Fibroblast of lung (primary cell): ENCODE measurements at places on chromosomes 1 and 21. TPM values are rescaled to one million over a fixed set of nuclear protein-coding genes. Genes with fewer than 3 reads are reported as not detected.

DNA sequence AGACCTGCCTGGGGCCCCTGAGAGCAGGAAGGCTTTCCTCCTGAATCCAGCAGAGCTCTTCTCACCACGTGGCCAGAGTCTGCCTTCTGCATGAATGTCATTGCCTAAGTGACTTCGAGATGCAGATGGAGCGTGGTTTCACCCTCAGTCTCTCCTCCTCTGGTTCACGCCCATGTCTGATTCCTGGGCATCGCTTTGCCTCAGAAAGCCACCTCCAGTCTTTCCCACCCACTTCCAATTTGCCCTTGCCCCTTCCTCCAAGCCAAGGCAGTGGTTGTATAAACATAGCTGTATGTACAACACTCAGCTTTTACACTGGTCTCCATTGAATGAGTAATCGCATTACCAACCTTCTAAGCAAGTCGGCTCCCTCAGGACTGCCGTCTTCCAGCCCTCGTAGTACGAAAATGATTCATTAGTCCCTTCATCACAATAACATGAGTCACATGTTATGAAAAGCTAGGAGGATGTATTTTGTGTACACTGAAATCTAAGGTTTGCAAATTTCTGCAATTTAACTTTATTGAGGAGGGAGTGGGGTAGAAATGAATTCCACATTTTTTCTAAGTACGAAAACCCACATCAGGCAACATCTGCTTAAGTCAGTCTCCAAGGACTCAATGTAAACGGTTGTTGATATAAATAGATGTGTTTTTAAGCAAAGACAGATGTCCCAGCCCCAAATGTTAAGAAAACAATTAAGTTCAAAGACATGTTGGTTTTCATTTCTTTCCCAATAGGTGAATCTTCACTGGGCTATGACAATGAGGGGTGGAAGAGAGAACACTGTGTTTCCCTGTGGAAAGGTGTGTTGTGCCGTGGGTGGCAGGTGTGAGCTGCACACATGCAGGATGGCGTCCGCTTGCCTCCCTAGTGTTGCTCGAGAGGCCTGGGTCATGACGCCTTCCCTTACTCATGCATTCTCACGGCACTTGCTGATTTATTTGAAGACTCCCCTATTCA, 32.3 kb upstream of the ETS2 start:
- DNase-seq: peak; percentile 97

DNA sequence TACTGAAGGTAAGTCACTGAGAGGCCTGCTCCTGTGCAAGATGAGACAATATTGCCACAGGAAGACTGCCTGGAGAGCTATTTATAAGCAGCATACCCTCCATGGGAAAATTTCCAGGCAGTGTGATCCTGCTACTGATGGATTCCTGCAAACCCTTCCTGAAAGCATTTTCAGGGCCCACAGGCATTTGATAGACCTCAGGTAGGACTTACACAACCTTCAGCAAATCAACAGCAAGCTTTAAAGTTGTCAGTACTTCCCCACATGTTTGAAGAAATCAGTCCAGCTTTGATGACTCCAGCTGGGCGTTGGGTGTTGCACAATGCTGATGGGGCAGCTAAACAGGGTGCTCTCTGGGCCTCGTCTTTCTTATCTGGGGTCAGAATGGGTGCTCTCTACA, 108.8 kb downstream of the PLXNA2 start:
- peak; percentile 33 for DNase-seq

- peak; percentile 36 for DNase-seq
Measured at GRCh38 chr1:15128520-15129313, 24.8 kb upstream of the TMEM51 start.

GRCh38 chr1:85700422-85700821, 7.8 kb downstream of the ZNHIT6 start:
- DNase-seq: no peak

DNA sequence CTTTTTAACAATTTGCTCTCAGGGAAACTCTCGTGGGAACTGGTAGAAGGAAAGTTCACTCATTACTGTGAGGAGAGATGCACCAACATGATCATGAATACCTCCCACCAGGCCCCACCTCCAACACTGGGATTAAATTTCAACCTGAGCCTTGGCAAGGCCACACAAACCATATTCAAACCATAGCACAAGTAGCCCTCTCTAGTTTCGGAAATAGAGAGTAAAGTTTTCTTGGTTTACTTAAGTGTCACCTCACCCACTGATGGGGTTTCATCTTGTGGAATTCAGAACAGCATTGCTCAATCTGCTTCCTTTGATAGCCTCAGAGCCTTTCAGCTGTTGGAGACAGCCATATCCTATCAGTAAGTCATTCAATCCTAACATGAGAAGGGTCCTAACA, 25.5 kb upstream of the CCSAP start:
- no peak for DNase-seq

DNA sequence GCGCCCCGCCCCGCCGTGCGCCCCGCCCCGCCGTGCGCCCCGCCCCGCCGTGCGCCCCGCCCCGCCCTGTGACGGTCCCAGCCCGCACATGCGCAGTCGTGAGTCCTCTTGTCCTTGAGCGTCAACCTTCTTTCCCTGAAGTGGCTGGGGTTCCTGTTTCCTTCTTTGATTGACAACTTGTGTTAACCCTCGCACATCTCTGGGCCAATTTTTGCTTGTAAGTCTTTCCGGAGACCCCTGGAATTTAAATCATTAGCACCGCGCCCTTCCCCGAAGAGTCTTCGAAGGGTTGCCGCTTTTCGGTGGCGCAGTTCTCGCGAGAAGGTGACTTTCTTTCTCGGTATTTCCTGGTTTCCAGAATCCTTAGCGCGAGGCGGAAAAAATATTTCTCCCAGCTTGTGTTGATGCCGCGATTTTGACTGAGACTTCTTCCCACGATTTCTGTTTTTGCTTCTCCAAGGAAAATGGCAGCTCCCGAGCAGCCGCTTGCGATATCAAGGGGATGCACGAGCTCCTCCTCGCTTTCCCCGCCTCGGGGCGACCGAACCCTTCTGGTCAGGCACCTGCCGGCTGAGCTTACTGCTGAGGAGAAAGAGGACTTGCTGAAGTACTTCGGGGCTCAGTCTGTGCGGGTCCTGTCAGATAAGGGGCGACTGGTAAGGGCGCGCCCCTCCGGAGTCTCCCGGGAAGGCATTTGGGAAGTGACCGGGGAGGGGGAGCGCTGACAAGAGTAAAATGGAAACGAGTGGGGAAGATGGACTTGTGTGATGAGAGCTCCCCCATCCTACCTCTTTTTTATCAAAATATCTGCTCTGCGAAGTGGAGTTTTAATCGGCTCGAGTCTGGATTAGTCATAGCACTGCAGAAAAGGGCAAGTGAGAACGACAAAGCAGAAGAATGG, at the start of gene RNPC3:
TSS of gene RNPC3 (plus strand) at position 93 of the 901 bp plus-strand sequence. CDS start at position 465, 372 bp downstream.
- DNase-seq: peak; percentile 95

Gene HTR6
- under 0.01 TPM in 1 of 2 replicates, not detected in the other for total RNA-seq
